Activated T-helper 1 cell treated with anti-CD3 and anti-CD28 coated beads, Interleukin-2, amount 50 U/mL, for 16 hours (primary cell): ENCODE measurements at places on chromosomes 7 and 10.

- DNase-seq, result no peak
These were observed 245.0 kb downstream of the WDR37 start for GRCh38 chr10:1301143-1301542.

GRCh38 chr7:2483494-2483893, 7.3 kb upstream of the GRIFIN start:
- DNase-seq, result no peak

GRCh38 chr10:101618871-101619270, 30.8 kb downstream of the DPCD start:
- DNase-seq, result no peak

DNA sequence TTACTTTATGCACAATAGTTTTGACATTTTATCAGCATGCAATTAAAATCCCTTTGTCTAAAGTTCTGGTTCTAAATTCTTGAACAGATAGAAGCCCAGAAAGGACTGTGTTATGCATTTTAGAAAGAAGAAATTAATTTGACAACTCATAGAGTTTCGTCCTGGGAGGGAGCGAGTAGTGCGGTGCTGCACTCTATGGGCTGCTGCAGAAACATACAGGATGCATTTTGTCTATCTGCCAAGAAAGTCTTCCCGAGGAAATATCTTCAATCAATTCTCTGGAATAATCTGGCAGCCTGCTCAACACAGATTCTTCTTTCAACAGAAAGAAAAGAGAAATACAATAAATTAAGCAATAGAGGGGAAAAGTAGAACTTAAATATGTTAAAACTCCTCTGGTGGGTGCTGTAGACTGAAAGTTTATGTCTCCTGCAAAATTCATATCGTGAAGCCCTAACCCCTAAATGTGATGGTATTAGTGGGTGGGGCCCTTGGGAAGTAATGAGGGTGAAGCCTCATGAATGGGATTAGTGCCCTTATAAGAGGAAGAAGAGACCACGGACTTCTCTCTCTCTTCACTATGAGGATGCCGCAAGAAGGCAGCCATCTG, 39.0 kb upstream of the IFRD1 start:
- no peak for DNase-seq

DNA sequence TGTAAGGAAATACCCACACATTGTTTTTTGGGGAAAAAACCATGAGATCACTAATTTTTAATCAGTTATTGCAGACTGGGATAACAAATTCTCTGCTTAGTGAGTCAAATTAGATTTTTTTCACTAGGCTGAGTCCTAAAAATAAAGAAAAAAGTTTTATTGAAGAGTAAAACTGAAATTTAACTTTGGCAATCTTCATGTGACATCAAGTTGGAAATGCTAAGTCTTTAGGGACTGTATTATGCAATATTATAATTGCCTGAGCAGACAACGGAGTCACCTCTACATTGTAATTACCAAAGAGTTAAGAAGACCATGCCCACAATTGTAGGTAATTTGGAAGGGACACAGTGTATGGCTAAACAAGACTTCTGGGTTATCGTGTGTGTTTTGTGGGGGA, 2.2 kb upstream of the CLEC5A start:
- DNase-seq, result no peak

GRCh38 chr10:30974773-30975415, 56.8 kb downstream of the ZNF438 start:
- DNase-seq, result no peak

- no peak for DNase-seq
These were observed 23.8 kb downstream of the SEMA3C start for GRCh38 chr7:80895056-80895455.

GRCh38 chr10:102501201-102502028, 1.1 kb downstream of the ACTR1A start:
- no peak for DNase-seq

DNA sequence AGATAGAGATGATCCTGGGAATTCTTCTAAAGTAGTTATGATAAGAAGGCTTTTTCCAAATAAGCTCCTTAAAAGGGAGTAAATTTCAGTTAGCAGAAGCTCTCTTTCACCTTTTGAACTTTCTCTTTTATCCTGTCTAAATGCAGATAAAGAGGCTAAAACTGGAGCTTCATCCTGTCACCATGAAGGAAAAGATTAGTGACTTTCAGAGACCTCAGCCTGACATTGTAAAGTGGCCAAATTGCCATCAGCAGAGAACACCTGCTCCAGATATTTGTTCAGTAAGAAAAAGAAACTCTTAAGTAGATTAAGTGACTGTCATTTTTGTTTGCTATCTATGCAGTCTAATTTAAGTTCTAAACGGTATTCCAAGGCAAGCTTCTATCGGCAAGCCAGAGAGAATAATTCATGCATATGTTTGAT, 18.3 kb downstream of the VWDE start:
- no peak for DNase-seq

DNA sequence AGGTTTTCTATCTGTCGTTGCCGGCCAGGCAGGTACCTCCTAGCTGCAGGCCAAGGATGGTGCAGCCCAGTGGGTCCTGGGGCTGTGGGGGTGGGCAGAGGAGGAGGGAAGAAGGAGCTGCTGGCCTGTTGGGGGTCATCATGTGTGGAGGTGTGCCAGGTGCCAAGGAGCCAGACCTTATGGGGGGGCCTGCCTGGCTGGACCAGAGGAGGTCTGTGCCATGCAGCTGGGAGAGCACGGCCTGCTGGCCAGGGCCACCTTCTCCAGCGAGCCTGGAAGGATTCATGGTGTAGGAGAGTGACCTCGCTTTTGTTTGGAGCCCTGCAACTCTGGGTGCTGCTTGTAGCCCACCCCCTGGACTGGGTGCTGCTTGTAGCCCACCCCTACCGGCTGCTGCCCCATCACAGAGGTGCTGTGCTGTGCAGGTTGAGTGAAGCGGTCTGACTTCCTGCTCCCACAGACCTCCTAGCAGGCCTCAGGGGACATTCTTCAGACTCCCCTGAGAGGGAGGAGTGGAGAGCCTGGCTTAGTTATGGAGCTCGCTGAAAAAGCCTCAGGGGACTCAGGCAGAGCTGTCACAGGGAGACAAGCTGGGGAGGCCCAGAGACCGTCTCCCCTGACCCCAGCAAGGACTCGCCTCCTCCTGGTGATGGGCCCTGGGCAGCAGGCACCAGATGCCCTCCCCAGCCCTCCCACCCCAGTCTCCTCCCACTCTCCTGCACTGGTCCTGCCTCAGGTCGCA, 67.7 kb upstream of the AQP1 start:
- DNase-seq, result no peak

GRCh38 chr7:100641860-100642533, 645 bp upstream of the TFR2 start:
- no peak for DNase-seq

DNA sequence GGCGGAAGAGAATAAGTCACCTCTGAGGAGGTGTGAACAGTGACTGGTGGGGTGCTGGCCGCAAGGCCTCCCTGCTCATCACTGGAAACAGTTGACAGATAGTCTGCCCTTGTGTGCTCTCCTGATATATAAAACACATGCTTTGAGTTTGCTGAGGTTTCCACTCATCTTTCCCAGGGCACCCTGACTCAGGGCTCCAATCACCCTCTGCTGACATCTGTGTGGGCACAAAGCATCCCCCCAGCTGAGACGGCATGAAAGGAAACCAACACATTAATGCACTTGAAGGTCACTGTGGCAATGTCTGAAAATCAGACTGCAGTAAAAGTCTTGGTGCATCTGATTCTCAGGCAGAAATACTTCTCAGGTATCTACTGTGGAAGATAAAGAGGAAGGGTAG, 49.8 kb downstream of the EPDR1 start:
- DNase-seq, result no peak

DNA sequence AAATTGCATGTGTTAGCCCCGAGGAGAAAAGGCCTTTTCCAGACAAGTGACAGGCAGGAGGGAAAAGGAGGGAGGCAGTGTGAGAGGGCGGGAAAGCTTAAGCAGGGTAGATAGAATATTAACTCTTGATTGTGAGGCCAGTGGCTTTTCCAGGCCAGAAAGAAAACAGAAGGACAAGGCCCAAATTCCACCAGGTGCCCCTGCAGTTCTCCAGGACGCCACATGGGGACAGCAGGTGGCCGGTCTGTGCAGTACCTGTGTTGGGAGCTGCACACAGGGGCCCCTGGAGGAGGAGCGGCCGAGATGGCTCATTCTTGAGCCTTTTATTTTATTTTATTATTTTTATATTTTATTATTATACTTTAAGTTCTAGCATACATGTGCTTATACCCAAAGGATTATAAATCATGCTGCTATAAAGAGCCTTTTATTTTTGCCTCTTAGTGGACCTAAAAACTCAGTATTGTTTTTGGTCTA, 141.3 kb upstream of the KLF14 start:
- DNase-seq, result no peak

GRCh38 chr7:90739716-90740115, 143.6 kb downstream of the CDK14 start:
- DNase-seq, result no peak

DNA sequence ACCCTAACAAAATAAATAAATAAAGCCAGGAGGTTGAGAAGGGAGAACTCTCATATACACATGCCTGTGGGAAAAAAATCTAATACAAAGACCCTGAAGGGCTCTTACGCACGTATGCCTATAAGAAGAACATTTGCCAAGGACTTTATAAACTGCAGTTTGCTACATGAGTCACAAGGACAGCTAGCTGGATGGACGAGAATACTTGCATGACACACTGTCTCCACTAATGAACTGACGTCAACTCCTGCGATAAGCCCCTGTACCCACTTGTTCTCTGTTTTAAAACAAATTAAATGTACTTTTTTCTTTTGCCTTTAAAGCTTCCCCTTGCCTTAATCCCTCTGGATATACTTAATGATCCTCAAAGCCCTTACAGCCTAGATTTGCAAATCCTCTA, 374.6 kb upstream of the GHITM start:
- DNase-seq, result no peak

- DNase-seq, result no peak
These were observed 237.1 kb upstream of the FAM3C start for GRCh38 chr7:121633186-121633585.

DNA sequence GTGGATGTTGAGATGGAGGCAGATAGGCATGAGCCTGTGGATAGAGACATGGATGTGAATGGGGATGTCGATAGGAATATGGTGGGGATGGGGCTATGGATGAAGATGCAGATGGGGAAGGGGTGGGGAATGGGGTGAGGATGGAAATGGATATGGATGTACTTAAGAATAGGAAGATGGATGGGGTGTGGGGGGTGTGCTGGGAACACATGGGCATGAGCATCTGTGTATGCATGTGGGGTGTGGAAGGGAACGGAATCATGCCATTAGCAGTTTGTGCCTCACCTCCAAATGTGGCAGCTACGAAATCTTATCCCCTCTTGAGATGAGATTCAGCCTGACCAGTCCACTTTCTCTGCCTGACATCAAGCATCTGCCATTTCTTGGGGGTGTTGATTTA, 359.5 kb upstream of the MGMT start:
- no peak for DNase-seq

DNA sequence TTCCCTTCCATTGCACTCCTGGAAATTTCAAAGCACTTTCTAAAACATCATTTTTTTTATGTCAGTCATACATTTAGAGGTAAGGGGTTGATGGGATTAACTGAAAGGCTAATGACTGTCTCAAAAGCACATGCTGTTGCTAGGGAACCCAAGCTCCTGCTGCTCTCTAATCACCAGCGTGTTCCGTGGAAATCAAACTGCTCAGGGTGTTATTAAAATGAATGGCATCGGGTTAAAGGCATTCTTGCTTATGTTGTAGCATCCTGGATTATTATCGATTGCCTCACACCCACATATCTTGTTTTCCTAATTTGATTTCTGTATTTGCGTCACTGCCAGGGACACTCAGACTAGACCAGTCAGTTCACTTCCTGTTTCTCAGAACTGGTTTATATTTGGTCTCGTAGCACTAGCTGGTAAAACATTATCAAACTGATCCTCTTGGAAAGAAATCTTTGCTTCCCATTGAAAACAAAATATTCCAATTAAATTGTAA, 216.5 kb upstream of the MKLN1 start:
- no peak for DNase-seq

GRCh38 chr7:34081935-34082334, 176.6 kb downstream of the BMPER start:
- DNase-seq, result no peak

DNA sequence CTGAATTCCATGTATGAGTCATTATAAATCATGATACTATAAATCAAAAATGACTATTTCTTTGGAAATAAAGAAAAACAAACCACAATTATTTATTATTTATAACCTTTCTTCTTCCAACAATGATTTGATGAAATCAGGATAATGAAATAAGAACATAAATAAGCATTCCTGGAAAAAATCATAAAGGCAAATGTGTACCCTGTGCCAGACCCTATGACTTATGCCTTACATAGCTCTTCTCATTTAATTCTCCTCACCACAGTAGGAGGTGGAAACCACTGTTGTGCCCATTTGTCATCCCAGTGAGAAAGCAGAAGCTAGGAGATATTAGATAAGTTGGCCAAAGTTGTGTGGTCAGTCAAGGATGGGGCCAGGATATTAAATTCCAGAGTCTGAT, 255.1 kb downstream of the DOCK4 start:
- no peak for DNase-seq

DNA sequence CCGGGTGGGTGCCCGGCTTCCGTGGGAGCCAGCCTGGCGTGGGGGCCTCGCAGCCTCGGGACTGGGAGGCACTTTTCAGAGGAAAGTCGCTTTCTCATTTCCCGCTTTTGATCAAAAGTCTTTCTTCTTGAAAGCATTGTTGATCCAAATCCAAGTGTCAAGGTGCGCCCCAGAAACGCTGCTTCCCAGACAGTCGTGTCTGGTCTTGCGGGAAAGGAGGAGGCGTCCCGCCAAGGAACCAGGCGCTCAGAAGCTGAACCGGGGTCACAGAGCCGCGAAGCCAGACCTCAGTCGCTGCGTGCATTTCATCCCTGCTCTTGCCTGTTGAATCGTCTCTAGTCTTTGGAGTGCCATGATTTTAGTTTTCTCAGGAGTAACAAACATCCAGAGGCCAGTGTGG, 1.1 kb upstream of the BNIP3 start:
- no peak for DNase-seq

DNA sequence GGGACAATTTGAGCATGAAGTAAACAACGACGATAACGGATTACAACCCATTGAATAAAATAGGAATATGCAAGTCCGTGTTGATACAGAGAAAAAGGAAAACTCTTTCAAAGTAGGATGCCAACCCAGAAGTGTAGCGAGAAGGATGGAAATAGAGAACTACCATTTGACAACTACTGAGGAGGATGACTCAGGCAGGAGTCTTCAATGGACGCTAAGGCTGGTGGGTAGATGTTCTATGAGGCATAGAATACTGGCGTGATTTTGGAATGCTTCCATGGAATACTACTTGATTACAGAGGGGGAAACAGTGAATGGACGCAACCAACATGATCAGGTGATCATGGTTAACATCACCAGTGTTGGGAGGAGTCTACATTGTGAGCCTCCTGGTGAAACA, 828 bp upstream of the CFAP70 start:
- no peak for DNase-seq
